ENCODE measurements at places on chromosomes 11 and 22.

GRCh38 chr11:68839911-68840641, 1.6 kb downstream of the CPT1A start:
- DNase-seq = peak; percentile 68

DNA sequence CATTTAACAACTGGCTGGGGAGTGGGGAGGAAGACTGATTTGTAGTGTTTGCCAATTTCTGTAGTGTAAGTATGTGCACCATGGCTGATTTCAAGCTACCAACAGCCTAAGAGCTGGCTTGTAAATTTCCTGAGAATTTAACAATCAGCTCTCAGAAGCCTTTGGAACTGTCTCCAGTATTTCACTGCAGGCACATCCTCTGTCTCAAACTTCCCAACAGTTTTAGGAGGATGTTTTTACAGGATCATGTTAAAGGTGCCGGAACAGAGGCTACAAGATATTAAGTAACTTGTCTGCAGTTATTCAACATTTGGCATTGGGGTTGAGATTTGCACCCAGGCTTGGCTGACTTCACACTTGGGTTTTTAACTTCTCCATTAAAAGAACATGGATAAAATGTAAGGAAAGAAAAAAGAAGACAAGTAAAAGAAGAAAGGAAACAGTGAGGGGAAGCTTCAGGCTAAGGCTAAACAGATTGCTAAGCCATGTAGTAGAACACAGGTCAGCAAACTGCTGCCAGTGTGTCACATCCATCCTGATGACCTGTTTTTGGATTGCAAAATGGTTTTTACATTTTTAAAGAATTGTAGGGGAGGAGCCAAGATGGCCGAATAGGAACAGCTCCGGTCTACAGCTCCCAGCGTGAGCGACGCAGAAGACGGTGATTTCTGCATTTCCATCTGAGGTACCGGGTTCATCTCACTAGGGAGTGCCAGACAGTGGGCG, 204.8 kb upstream of the SESN3 start:
- no peak for DNase-seq

DNA sequence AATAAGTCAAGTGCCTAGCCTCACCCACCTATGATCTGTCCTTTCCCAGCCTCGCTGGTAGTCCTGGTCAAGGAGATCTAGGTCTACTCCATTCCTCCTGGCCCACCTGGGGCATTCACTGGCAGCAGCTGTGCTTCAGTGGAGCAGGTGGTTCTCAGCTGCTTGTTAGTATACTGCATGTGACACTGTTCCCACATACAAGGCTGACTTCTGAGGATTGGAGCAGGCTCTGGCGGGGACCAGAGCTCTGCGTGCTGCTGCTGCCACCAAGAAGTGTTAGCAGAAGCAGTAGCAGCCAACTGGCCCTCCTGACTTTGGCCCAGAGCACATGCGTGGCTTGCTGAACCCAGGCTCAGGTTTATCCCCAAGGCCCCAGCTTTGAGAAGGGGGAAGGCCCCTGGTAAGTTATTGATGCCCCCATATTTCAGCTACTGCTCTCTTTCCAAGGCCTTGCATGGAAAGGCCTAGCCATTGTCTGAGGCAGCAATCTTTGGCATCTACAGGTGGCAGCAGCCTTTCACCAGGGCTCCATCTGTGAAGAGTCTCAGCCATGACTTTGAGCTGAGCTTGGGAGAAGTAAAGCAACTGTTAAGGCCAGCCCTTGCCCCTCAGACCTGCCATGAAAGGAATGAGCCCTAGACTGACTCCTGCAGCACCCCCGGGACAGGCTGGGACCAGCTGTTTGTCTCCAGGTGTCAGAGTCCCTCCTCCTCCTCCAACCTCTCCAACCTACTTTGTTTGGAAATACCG, 26.5 kb downstream of the ARHGAP1 start:
- DNase-seq = no peak

DNA sequence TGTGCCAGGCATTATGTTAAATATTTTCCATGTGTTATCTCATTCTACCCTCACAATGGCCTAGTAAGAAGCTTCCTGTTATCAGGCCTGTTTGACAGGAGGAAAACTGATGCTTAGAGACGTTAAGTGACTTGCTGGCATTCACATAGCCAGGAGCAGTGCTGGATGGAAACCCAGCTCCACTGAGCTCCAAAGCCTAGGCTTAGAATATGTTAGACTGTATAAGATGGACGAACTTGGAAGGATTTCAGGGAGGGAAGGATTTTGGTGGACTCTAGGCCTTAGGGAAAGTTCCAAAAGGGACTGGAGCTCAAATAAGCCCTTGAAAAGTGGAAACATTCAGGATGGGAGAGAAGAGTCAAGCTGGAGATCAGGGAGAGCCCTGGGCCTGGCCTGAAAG, 2.1 kb downstream of the CD44 start:
- no peak for DNase-seq

DNA sequence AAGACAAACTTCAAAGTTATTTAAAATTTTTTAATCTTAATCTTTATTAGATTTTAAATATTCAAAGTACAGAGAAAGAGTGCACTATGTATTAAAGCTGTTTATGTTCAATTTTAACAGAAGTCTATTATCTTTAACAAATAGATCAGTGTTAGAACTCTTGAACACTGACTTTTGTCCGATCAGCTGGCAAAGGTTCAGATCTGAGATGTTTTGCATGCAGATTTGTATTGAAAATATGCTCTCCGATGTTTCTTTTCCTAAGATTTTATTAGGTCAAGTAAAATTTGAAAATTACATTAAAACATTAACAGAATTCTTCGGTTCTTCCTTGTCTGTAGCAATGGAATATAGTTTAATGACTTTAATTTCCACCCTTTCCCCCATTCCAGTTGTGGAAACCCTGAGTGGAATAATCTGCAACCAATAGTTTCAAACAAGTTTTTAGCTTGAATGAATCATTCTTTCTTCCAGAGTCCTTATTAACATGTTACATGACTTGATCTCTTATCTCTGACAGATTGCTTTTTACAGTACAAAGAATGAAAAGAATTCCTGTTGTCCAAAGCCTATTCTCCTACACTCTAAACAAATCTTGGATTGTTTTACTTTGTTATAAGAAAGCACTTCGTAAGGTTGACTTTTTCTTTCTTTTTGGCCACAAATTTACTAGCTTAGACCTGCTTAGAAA, 11.4 kb upstream of the TCP11L1 start:
- no peak for DNase-seq

DNA sequence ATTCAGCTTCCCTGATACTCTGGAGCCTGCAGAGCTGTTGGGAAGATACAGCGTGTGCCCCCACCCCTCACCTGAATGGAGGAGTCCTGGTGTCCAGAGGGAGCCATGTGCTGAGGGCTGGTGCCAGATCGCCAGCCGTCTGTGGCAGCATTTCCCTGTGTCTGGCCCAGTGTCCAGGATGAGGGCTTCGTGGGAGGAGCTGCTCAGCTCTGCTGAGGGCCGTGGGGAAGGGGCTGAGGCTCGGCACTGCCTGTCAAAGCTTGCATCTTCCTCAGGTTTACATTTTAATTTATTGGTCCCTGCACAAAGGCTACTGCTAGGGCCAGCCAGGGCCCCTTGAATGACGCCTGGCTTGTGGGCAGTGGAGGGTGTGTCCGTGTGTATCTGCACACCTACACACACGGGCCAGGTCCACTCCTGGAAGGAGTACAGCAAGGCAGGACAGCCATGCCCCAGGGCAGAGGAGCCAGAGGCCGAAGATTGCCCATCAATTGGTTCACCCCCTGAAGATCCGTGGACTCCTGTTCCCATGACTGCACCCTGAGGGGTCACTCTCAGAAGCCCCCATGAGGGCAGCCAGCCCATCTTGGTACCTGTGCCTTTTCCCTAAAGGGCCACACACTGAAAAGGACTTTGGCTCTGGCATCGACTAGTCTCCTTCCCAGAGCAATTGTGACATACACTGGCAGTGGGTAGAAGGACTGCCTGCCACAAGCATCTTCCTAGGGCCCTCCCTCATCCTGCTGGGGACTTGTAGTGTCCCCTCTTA, 107.7 kb upstream of the PARVA start:
- no peak for DNase-seq

DNA sequence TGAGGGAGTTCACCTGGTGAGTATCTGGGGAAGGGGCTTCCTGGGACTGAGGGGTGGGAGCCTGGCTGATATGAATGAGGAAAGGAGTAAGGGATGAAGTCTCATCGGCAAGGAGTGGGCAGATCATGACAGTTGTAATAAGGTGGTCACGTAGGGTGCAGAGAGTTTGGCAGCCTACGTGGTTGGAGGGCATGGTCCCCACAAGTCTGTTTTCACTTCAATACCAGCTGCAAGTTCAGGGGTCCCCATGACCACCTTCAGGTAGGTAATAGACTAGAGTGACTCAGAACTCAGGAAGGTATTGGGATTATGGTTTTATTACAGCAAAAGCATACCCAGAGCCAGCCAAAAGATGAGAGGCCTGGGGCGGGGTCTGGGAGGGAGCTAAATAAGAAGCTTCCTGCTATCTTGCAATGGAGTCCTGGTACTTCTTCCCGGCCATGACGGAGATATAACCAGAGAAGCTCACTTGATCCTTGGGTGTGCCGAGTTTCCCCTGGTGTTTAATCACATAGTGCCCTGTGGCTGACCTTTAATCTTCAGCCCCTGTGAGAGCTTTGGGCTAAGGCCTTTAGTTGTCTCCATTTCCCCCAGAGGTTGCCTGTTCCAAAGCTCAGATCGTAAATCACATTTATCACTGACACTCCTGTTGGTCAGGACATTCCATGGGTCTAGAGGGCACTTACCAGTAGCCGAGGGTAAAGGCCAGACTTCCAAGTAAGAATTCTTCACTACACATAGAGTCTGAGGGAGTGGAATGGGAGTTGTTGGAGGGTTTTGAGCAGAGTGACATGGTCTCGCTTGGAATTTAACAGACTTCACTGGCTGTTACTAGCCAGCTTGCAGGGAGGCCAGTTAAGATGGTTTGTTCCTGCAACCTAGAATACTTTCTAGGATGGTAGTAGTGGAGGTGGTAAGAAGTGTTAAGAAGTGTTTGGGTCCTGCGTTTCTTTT, 9.1 kb downstream of the SLC3A2 start:
- DNase-seq = no peak

GRCh38 chr22:41976070-41976901, 7.0 kb downstream of the SEPTIN3 start:
- DNase-seq = no peak

GRCh38 chr11:81960443-81960842, 773.2 kb downstream of the FAM181B start:
- DNase-seq = no peak

DNA sequence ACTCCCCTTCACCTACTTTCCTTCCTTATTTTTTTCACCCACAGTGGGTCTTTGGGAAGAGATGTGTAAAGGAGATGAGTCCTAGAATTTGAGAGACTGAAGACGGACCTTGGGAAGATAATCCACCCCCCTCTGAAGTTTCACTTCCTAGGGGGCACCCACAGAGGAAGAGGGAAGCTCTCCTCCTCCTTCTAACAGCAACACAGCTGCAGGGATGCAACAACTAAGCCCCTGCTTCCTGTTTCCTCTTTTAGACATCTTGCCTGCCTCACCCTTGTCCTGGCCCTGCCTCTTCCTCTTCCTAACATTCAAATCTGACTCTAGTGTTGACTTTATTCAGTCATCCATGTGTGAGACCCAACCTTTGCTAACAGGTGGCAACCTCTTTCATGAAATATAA, 424.6 kb downstream of the BUD13 start:
- no peak for DNase-seq
